ENCODE measurements at places on chromosomes 12 and 14.

- no peak for DNase-seq
Observed at GRCh38 chr14:72554994-72555608, 338.8 kb downstream of the DPF3 start.

DNA sequence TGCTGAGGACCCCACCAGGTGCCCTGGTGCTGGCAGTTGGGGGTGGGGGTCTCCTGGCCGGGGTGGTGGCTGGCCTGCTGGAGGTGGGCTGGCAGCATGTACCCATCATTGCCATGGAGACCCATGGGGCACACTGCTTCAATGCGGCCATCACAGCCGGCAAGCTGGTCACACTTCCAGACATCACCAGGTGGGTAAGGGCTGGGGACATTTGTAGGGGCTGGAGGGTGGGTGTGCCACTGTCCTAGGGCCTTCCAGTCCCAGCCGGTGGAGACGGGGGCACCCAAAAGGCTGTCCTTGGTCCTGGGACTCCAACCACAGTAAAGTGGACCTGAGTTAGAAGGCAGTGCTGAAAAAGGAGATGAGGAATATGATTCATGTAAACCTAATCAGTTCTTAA, 13.2 kb downstream of the SDSL start:
- DNase-seq = no peak

DNA sequence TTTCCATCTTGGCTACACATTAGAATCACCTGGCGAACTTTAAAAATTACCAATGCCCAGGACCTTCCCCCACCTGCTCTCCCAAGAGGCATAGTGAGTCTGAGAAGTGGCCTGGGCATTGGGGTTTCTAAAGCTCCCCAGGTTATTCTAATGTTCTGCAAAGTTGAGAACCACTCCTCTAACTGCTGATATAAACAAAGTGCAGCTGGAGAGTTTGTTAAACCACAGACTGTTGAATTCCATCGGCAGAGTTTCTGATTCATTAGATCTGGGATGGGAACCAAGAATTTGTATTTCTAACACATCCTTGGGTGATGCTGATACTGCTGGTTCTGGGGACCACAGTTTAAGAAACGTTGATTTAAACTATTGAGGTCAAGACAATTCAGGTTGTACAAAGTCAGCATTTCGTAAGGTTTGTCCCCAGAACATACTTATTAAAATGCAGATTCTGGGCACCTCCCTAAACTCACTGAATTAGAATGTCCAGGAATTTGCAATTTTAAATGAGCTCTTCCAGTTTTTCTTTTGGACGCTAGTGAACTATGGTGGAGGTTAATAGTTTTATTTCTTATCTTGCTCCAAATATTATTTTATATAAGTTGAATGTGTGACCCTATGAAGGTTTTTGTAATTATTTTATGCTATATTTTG, 309.1 kb downstream of the NRXN3 start:
- DNase-seq = no peak

DNA sequence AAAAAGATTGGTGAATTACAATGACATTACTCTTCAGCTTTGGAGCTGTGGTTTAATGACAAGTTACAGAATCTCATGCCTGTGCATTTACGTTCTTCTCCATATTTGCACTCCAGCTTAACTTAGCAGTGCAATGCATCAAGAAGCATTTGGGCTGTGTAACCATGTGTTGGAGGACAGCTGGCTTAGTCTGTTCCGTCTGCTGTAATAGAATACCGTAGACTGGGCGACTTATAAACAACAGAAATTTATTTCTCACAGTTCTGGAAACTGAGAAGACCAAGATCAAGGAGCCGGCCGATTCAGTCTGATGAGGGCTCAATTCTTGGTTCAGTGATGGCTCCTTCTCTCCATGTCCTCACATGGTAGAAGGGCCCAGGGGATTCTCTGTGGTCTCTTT, 943.5 kb downstream of the BCL11B start:
- DNase-seq = no peak

DNA sequence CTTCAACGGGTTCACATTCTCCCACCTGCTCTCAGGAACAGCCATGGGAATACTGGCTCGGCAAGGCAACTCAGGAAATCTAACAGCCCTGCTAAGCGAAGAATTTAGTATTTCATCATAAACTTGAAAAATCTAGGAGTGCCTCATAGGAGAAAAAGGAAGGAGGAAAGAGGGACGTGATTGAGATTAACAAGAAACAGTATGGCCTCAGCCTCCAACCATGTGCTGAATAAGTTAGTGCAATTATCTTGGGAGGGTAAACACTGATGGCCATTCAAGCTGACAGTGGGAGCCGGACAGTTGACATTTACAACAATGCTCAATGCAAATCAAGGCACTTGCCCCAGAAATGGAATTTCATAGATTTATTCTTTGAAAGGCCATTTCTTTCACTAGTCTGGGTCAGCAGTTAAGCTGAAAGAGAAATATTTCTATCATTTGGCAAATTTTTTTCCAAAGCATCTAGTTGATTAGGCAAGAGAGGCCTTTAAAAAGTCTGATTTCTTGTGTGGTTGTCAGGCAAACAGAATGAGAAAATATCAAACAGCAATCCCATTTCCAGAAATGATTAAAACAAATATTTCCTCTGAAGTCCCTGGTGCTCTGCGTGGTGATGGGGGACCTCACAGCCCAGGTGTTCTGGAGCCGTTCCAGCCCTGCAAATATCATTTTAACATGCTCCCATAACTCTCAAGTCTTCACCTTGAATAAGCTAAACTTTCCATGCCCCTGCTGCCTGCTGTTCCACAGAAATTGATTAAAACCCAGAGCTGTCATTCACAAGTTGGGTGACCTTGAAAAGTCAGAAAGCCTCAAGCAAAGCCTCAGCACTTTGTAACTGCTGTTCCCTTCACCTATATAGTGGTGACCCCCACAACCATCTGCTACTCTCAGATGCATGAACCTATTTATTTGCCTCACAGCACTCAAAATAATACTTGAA, 121.6 kb downstream of the PHLDA1 start:
- no peak for DNase-seq

DNA sequence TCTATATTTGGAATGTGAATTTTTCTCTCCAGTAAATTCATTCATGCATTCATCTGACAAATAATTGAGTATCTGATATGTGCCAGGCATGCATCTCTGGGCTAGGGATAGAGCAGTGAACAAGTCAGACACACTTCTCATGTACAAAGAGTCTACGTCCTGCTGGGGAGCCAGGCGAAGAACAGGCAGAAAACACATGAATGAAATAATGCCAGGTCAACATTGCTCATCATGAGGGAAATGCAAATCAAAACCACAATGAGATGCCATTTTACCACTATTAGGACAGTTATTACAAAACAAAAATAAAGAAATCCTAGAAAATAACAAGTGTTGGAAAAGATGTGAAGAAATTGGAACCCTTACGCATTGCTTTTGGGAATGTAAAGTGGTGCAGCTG, 90.3 kb downstream of the PAX9 start:
- DNase-seq = no peak

GRCh38 chr12:106139422-106140171, 843 bp upstream of the NUAK1 start:
- DNase-seq = peak; percentile 2

DNA sequence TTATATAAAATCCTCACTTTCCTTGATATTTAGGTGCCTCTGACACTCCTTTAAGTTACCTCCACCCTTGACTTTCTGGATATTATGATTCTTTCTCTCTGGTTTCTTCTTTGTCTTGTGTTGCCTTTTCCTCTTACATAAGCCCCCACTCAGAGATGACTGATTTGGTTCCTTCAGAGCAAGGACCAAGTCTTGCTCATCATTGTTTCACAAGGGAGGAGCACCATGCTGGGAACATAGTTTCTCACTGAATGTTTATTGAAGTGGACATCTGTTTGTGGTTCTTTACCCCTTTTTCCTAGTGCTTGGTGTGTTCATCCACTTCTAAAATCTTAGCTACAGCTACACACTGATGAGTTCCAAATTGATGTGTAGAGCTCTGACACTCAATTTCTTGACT, 161.3 kb upstream of the PTPRQ start:
- no peak for DNase-seq
